ENCODE measurements at places on chromosomes 11 and 22. TPM values are rescaled to one million over a fixed set of nuclear protein-coding genes. Genes with fewer than 3 reads are reported as not detected.

DNA sequence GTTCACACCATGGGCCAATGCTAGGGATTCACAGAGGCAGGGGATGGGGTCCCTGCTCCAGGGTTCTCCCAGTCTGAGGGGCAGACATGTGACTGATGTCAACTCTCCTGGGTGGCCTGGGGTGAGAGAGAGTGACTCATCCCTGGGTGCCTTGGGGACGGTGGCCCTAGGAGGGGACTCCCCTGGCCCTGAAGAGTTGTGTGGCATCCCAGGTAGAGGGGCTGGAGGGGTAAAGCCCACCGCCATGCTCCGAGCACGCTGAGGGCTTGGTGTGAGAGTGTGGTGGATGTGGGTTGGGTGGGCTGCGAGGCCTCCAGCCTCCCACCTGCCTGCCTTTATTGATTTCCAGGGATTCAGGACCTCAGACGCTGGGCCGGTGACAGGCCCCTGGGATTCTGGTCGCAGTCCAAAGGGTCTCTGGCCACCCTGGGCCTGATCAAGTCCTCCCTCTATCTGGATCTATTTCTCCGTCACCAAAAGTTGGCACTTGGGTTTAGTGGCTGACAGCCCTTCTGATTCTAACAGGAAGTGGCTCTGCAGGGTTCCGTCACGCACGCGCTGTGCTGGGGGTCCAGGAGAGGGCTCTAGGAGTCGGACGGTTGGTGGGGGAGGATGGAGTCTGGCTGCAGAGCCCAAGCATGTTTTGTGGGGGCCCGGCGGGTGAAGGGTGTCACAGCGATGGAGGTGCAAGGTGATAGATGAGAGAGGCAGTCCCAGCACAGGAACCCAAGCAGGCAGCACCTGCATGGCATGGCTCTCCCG is 27.3 kb upstream of the WNT7B start:
- no peak for DNase-seq

DNA sequence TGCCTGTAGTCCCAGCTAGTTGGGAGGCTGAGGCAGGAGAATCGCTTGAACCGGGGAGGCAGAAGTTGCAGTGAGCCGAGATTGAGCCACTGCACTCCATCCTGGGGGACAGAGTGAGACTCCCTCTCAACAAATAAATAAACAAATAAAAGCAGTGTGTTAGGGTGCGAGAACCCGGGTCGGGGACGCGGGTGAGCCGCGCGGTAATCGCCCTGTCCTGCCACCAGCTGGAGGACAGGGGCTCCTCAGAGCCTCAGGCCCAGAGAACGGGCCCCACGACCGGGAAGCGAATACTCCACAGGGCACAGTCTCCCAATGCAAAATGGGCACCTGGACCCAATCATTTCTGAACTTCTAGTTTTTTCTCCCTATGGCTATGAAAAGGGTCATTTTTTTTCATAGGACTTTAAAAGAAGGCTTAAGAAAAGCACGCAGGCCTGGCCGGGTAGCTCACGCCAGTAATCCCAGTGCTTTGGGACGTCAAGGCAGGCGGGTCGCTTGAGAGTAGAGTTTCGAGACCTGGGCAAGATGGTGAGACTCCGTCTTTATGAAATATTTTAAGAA is 744 bp upstream of the MCM5 start:
- DNase-seq, result no peak

DNA sequence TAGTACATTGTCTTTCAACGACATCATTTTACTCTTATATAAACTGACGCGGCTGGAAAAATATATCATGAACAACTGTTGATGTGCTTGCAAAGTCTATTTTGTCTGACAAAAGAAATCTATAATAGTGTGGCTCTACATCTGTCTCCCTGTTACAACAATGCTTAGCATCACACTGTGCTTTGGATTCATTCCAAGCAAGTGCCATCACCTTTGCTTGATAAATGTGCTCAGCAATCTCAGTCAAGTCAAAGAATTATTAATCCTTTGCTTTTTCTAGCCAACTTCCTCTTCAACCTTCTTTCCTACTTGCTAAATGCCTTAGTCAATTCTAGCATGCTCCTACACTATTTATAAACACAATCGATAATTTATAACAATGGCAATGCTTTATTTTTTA is 140.5 kb downstream of the FCHSD2 start:
- DNase-seq, result no peak

- DNase-seq, result no peak
Measured at GRCh38 chr11:43967661-43968060, 25.2 kb downstream of the C11orf96 start.

- peak; percentile 1 for DNase-seq
Measured at GRCh38 chr11:22558664-22559063, 67.0 kb downstream of the FANCF start.

DNA sequence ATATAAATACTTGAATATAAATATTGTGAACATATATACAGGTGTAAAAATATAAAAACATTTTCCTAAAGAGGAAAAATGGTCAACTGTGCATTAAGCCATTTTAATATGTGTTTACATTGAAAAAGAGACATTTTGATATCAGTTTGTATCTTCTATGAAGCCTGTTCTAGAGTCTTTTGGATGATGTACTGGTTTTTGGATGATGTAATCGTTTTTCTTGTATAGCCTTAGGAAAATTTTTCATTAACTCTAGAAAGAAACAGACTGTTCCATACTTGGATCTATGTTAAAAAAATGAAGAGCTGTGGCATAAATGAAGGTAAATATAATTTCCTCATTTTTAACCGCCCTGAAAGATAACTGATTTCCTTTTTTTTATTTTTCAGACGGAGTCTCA is 39.6 kb upstream of the RDX start:
- DNase-seq, result no peak

DNA sequence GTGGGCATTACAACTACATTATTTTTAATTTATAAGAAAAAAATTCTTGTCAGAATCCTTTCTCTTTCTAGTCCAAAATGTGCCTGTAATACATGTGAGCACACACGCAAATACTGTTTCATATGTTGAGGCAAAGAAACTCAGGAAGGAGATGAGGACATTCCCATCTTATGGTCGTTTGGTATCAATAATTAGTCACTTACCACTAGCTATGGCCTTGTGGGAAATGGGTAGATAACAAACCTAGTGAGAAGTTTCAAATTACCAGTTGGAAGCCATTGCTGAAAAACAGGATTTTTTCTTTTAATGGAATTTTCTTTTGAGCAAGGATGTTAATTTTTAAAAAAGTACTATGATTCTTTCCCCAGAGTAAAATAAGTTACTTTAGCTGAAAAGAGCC is 25.7 kb downstream of the AMOTL1 start:
- peak; percentile 81 for DNase-seq

DNA sequence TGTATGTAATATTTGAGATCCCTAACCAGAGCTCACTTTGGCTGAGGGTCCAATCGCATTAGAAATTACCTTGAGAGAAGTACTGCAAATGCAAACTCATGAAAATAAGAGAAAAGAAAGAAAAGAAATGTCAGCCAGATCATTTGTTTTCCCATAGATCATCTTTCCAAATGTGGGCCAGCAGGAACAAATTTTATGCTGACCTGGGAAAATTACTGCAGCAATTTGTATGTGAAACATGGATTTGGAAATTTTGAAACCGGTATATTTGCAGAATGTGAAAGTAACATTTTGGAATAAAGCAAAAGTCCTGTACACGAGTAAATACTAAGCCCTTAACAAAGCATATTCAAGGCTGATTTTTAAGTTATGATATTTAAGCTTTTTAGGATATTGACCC is 1058.9 kb upstream of the CCDC90B start:
- DNase-seq, result no peak

DNA sequence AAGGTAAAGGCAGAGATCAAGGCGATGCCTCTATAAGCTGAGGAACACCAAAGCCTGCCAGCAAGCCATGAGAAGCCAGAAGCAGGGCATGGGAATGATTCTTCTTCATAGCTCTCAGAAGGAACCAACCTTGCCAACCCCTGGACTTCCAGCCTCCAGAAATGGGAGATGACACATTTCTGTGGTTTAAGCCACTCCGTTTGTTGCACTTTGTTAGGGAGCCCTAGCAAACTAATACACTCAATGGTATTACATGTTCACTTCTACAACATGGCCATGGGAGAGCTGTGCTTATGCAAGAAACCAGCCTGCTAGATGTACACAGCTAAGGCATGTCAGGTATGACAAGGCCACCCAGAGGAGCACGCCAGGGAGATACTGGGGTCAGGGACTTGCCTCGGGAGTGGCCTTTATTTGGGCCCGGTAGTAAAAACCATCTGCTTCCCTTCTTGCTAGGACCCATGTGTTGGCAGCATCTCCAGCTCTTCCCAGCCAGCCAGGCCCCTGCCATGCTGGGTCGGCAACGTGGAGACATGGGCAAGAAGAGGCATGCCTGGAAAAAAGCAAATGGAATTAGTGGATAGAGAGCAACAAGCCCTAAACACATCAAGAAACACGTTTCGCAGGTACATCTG is 3.6 kb downstream of the C11orf16 start:
- peak; percentile 43 for DNase-seq

GRCh38 chr11:134312807-134313206 is 19.0 kb upstream of the GLB1L2 start:
- DNase-seq, result no peak

GRCh38 chr11:102256251-102256650 is 61.0 kb upstream of the BIRC3 start:
- peak; percentile 79 for DNase-seq

- DNase-seq, result peak; percentile 33
Measured at GRCh38 chr11:127345819-127346459, 345.4 kb upstream of the KIRREL3 start.

- no peak for DNase-seq
Measured at GRCh38 chr11:96130061-96130620, 206.2 kb upstream of the MTMR2 start.

- no peak for DNase-seq
Measured at GRCh38 chr22:50289942-50290630, 17.4 kb downstream of the PLXNB2 start.

DNA sequence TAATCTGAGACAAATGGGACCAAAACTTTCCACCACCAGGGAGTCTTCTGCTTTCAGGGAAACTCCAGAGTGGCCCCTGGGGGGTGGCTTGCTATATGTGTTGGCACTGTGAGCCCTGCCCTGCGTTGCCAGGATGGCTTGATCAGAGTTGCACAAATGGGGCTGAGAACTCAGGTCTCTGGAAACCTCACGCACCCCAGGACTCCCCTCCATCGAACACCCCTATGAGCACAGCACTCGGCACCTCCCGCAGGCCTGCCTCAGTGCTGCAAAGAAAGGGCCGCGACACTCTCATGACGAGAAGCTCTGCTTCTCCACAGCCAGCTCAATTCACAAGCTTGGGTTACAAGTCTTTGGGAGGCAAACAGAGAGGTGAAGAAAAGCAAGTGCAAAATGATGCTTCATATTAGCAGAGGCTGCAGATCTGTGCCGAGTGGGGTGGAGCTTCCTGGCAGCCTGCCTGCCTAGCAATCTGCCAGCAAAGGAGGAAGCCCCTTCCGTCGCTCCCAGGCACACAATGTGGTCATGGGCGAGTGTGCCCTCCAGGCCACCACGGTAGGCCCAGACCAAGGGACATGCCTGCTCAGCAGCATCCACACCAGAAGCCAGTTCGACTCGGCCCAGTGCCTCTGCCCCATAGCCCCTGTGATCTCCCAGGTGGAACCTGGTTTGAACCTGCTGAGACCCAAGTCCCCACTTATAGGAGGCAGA is 55.7 kb downstream of the MYH9 start:
- peak; percentile 49 for DNase-seq

DNA sequence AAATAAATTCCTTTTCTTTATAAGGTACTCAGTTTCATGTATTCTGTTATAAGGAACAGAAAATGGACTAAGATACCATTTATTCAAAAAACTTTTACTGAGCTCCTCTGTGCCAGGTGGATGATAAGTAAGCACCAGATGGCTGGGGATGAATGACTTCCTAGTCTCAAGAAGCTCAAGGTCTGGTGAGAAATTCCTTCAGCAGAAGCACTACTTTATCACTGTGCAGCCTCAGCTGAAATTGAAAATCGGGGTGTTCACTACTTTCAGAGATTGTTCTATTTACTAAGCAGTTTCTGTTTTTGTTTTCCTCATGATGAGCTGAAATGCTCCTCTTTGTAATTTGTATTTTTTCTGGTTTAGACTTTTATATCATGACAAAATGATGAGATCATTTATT is 7.8 kb downstream of the LDHAL6A start:
- no peak for DNase-seq

- no peak for DNase-seq
Measured at GRCh38 chr11:20457001-20457799, 69.7 kb downstream of the PRMT3 start.

DNA sequence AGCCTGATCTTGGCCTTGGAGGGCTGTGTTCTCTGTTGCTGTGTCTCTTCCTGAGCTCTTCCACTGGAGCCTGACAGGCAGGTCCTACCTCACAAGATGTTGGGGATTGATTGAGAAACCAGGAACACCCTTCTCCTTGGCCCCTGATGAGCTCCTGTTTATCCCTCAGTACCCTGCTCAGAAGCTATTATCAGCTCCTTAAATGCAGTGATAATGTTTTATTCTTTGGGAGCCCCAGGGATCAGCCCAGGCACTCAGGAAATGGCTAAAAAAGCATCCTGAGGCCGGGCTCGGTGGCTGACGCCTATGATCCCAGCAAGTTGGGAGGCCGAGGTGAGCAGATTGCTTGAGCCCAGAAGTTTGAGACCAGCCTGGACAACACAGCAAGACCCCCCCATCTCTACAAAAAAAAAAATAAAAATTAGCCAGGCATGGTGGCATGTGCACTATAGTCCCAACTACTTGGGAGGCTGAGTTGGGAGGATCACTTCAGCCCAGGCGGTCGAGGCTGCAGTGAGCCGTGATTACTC is 4.9 kb upstream of the PHLDA2 start:
- DNase-seq, result no peak

- DNase-seq, result no peak
Measured at GRCh38 chr11:12991426-12991825, 17.7 kb upstream of the RASSF10 start.

GRCh38 chr22:27667121-27667843 is 134.3 kb downstream of the MN1 start:
- DNase-seq, result no peak

- peak; percentile 36 for DNase-seq
Measured at GRCh38 chr11:12216671-12217374, 106.4 kb downstream of the MICAL2 start.

- DNase-seq, result no peak
Measured at GRCh38 chr22:33023153-33023827, 34.9 kb downstream of the SYN3 start.

DNA sequence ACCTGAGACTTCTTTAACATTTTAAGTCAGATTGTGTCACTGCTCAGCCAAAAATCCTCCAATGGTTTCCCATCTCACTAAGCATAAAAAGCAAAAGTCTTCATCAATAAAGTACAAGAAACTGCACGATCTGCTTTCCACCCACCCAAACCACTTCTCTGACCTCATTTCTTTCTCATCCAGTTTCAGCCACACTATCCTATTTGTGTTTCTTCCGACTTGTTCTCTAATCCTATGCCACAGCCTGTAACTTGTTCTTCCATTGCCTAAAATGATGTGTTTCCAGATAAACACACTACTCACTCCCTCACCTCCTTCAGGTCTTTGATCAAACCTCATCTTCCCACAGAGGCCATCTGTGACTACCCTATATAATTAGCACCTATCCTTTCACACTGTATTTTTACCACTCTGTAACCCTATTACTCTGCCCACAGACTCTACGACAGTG is 28.4 kb downstream of the ARHGAP32 start:
- peak; percentile 10 for DNase-seq

Gene MOV10L1
- total RNA-seq, result 0.72 TPM

Gene PLAAT3
- 3.2 TPM for total RNA-seq

Gene TSPO
- total RNA-seq, result 94.7 TPM

Gene RBMXL2
- not detected for total RNA-seq

Gene MMP11
- 1.4 TPM for total RNA-seq

Gene ZBTB44
- 19.4 TPM for total RNA-seq

Gene NELL1
- not detected for total RNA-seq

Gene CASP1
- 31.2 TPM for total RNA-seq

Gene GRAMD1B
- 6.1 TPM for total RNA-seq

Gene STK33
- total RNA-seq, result 2.3 TPM

Gene DEUP1
- total RNA-seq, result not detected

Measured in IMR-90 (cell line).